Effector CD4-positive, alpha-beta T cell (primary cell): ENCODE measurements at places on chromosomes 3 and 15.

GRCh38 chr15:76974456-76975036 lies 20.4 kb upstream of the PSTPIP1 start:
- DNase-seq = no peak

- DNase-seq = no peak
These were observed 685.0 kb downstream of the PDCD6IP start for GRCh38 chr3:34483311-34483887.

- no peak for DNase-seq
These were observed 144.8 kb upstream of the SETMAR start for GRCh38 chr3:4158329-4158728.

- no peak for DNase-seq
These were observed 8.4 kb upstream of the GATA2 start for GRCh38 chr3:128501431-128501830.

GRCh38 chr15:67176195-67176971 lies 78.1 kb downstream of the AAGAB start:
- no peak for DNase-seq

DNA sequence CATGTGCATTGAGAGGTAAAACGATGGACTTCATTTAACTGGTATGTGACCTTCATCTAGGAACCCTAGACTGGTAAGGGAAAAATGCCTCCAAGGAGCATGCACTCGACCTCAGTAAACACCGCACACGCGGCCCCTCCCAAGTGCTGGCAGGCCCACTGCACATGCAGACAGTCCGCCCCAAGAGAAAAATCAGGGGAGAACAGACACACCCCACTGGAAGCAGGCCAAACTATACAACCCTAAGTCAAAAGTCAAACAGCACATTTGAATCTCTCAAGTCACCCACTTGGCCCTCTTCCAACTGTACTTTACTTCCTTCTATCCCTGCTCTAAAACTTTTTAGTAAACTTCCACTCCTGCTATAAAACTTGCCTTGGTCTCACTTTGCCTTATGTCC lies 250.1 kb upstream of the HES1 start:
- DNase-seq = no peak

DNA sequence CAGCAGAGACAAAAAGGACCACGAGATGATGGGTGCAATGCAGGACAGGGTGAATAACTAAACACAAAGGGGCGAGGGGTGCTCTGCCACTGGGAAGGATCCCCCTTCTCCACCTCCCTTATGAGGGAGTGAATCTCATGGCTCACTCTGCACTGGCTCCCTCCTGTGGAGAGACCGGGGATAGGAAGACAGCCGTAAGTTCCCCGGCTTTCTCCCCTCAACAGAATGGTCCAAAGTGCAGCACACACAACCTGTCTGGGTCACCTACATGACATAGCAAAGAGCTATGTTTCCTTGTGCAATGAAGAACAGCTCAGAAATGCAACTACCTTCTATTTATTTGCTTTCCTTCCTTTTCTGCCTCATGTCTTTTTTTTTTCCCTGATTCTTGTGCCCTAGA lies 7.8 kb upstream of the ACSBG1 start:
- no peak for DNase-seq

DNA sequence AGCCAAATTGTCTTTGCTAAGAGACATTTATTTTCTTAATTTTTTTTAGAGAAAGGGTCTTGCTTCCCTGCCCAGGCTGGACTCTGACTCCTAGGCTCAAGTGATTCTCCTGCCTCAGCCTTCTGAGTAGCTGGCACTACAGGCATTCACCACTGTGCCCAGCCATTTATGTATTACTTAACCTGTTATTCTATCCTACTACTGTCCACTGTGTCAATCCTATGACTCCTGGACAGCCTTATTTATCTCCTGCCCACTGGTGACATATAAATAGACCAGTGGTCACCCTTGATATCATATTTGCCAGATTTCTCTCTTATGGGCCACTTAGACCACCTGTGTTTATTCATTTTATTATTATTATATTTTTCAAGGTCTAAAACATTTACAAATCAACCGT lies 161.4 kb downstream of the ROBO1 start:
- DNase-seq = no peak

GRCh38 chr3:8560366-8561007 lies 58.9 kb downstream of the LMCD1 start:
- no peak for DNase-seq

DNA sequence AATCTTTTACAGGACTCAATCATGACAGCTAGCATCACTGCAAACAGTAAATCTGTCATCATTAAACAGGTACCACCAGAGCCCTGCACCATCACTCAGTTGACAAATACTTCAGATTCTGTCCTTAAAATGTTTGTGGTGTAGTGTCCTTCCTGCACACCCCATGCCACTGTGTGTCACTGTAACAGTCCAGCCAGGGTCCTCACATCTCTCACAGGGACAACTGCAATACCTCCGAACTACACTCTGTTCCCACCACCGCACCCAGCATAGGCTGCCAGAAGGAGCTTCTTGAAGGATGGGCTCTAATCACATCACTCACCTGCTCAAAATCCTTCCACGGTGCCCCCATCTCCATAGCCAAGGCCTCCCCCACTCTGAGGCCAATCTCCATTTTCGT lies 90.2 kb upstream of the FGF12 start:
- DNase-seq = no peak

GRCh38 chr3:54670201-54671000 lies 257.5 kb downstream of the LRTM1 start:
- DNase-seq = no peak

- no peak for DNase-seq
These were observed 52.3 kb upstream of the HACD2 start for GRCh38 chr3:123637131-123637530.

GRCh38 chr3:39138804-39139415 lies 14.5 kb downstream of the CSRNP1 start:
- DNase-seq = no peak

DNA sequence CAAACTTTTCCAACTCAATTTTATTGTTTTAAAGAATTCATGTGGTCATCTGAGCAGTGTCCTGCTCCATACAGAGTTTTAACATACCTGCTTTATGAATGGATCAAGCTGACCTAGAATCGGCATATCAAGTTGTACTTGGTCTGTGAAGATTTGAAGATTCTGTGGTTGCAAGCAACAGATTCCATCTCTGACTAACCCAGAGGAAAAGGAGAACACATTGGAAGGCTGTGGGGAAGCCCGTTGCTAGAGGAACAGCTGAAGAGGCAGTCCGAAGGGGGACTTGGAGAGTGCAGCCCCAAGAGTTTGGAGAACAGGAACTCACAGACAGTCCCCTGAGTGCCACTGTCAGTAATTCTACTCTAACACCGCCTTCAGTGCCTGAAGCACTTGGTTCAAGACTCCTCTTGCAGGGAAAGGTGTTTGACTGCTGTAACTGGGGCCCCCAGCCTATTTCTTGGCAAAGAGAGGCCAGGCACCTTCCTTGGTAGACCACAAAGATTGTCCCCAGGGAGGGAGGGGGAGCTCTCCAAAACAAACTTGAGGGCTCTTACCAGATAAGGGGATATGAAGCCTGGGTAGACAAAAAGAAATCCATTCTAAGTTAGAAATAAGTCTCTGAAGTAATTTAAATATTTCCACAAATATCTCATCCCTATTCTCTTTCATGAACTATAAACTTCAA lies 88.8 kb downstream of the LARS2 start:
- no peak for DNase-seq

DNA sequence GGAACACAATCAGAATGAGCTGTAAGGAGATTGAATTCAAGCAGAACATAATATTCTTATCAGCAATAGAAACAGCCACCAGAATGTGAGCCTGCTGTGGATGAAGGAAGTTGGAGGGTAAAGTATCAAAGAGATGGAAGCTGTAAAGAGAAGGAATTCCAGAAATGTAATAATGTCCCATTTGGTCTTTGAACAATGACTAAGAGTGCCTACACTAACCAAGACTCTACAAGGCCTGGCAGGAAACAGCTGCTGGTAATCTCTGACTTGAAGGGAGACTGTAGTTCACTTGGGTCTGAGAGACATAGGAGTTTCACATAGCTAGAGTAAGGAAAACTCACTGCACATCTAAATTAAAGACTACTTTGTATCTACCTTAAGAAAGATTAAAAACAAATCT lies 1176.0 kb upstream of the ALCAM start:
- DNase-seq = no peak

- no peak for DNase-seq
These were observed 223.2 kb upstream of the SOX2 start for GRCh38 chr3:181488536-181488935.

GRCh38 chr3:125239266-125239665 lies 26.7 kb upstream of the SLC12A8 start:
- DNase-seq = no peak

DNA sequence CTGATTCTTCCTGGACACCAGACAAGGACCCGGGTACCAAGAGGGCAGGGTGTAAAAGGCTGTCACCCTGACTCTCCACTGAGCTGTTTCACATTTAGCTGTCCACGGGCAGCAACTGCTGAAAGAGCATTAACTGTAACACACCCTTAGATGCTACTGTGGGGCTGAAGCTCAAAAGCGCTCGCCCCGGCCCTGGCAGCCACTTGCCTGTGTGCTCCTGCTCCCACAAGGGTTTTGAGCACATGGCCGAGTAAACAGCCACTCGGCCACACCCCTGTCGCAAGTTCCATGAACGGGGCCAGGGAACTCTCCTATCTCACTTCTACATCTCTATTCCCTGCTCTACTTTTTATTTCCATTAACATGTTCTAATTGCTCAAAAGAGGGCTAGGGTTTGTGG lies 421.7 kb downstream of the TUSC7 start:
- no peak for DNase-seq

DNA sequence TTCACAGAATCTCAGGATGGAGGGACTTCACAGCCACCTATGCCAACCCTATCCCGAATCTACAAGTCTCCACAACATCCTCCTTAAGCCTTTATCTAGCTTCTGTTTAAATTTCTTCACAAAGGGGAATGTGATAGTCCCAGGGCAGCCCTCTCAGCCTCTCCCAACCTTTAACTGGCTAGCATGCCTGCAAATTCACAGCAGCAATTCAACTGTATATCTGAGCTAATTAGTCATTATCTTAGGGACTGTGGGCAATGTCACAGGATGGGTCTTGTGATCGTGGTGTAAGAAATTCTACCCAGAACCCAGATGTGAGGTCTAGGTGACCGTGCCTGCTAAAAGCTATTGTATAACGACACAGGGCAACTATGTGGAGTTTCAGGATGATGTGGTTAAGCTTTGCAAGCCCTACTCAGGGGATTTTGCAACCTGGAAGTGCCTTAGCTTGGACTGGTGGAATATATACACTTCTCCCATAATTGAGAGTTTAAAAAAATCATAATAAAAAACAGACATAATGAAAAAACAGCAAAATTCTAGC lies 65.5 kb upstream of the FBN1 start:
- DNase-seq = no peak

DNA sequence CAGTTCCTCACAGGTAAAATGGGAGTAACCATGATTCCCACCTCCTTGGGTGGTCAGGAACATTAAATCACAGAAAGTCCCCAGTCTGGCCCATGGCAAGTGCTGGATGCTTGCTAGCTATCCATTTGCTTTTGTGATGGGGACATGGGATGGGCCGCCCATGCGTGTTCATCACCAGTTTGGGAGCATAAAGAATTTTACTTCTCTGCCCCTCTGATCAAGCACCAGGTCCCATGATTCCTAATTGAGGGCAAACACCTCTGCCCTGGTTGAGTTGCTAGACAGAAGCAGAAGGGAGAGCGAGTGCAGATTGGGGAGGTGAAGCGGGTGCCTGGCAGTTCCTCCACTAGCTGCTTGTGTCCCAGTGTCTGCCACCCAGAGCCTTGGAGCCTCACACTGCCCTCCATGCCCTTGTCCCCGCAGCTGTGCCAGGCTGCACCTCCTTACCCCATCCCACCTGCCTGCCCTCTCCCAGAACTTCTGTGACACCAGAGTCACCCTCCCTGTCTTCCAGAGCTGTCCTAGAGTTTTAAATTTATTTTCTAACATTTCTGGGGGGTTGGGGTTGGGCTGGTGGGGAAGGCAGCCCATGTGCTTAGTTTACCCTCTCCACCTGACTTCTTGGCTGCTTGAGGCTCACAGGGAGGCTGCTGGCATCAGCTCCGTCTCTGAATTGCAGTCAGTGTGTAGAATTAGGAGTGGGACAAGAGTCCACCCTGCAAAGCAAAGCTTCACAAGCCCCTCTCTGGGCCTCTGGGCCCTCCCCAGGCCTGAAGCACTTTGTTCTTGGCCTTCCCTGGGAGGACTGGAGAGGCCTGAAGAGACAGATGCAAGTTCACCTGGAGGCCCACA lies 18.4 kb downstream of the CFAP100 start:
- DNase-seq = no peak

- no peak for DNase-seq
These were observed at the start of gene OR5AC2 for GRCh38 chr3:98086873-98087272. Gene OR5AC2, plus strand, starts transcription at chr3:98087173. Its CDS starts 0 bp downstream, at chr3:98087173.

GRCh38 chr15:58748852-58749531 lies 515 bp downstream of the ADAM10 start:
- peak; percentile 16 for DNase-seq

DNA sequence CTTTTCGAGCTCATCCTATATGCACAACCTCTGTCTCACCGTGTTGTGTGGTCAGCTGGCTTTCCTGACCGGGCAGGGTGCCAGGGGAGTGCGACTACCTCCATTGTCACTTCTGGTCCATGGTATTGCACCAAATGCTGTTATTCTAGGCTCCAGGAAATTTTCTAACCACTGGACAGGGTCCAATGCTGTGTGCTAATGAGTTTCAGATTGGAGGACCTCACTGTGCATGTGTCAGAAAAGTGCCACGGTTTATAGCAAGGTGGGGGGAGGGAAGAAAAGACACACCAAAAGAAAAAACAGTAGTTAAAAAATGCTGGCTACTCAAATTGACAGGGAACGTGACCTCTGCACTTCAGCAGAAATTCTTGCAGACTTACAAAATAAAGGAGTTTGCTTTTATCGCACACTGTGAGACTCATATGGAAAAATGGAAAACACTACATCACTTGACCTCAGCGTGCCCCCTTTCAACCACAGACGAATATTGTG lies 480.1 kb downstream of the FOXP1 start:
- no peak for DNase-seq

DNA sequence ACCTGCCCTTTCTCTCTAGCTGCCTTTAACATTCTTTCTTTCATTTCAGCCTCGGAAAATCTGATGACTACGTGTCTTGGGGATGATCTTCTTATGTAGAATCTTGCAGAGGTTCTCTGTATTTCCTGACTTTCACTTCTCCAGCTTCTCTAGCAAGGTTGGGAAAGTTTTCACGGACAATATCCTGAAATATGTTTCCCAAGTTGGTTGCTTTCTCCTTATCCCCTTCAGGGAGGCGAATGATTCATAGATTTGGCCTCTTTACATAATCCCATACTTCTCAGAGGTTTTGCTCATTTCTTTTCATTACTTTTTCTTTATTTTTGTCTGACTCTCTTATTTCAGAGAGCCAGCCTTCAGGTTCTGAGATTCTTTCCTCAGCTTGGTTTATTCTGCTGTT lies 62.1 kb upstream of the CCDC54 start:
- no peak for DNase-seq

DNA sequence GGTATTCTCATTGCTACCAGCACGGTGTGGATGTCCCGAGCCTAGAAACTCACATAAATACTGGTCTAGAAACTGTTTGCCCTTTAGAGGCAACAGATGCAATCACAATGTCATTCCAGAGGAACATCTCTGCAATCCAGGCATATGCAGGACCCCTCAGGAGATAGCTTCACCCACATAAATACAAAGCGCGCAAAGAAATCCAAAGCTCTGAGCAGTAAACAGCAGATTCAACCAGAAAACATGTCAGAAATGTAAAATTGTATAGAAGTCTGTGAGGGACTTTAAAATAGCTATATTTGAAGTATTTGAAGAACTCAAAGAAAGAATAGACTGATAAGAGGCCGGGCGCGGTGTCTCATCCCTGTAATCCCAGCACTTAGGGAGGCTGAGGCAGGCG lies 291.7 kb downstream of the FAM43A start:
- DNase-seq = no peak
